T-helper 17 cell (primary cell): ENCODE measurements at places on chromosomes 16 and 17.
A peak's percentile ranks its signal among the peaks of the same experiment; 100 is the strongest.

DNA sequence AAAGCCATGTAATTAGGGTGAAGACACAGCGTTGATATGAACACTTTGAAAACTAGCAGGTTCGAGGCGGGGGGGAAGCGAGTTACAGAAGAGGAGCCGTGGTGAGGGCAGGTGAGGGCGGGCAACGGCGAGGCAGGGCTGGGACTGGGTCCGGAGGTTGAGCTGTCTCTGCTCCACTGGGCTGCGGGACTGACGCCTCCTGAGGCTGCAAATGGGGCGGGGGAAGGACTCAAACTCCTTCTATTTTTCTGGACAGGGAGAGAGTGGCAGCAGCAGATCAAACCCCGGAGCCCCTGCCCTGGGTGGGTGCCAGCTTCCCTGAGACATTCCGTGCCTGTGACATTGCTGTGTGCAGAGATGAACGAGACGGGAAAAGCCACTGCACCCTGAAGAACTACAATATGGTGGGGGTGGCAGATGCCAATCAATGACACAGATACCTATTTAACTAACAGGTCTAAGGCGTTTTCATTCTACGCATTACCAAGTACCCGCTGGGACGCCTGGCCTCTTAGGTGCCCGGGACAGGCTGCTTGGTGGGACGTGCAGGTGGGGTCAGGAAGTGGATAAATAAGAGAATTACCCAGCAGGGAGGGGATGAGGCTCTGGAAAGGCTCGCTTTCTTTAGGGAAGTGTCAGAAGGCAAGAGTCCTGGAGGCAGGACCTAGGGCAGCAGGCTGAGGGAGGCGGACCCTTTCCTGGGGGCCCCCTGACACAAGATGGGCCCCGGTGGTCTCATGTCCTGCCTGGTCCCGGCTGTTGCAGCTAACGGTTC, 30.4 kb downstream of the RPH3AL start:
- no peak for DNase-seq

DNA sequence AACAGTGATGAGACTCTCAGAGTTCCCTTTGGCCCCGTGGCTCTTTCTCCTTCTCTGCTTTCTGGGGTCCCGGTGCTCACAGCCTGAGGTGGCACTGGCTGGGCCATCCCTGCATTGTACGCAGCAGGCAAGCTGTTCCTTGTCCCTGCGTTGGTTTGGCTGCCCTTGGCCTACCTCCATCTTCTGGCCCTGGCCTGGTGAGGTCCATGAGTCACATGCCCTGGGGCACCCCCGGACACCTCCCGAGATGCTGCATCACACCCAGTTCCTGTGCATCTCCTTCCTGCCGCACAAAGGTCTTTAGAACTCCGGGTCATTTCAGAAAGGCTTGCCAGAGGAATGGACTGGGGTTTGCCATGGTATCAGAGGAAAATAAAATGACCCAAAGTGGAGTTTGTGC, 9.5 kb downstream of the SULT1A2 start:
- no peak for DNase-seq

DNA sequence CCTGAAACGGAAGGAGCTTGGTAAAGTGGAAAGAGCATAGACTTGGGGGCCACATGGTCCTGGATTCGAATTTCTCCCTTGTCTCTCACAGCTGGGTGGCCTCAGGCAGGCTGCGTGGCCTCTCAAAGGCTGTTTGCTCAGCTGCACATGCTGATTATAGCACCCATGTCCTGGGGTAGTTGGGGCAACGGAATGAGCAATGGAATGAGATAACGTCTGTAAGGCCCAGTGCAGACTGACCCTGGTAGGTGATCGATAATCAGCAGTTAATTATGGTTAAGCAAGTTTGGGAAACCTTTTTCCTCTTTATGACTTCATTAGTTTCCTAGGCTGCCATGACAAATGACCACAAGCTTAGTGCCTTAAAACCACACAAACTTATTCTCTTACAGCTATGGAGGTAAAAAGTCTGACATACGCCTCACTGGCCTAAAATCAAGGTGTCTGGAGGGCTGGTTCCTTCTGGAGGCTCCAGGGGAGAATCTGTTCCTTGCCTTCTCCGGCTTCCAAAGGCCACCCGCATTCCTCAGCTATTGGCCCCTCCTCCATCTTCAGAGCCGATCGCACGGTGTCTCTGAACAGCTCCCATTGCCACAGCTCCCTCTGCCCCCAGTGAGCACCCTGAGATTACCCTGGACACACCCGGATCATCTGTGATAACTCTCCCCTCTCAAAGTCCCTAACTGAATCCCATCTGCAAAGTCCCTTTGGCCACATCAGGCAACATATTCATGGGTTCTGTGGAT, 294.9 kb upstream of the FOXF1 start:
- no peak for DNase-seq

- DNase-seq, result no peak
Measured at GRCh38 chr17:82435103-82435502, 15.4 kb downstream of the CYBC1 start.

DNA sequence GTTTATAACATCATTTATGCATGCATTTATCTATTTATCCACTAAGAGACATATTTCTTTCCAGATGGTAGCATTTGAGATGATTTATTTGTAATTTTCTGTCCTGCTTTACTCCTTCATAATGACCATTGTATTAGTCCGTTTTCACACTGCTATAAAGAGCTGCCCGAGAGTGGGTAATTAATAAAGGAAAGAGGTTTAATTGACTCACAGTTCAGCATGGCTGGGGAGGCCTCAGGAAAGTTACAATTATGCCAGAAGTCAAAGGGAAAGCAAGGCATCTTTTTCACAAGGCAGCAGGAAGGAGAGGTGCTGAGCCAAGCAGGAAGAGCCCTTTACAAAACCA, 28.6 kb downstream of the TRIM25 start:
- no peak for DNase-seq

GRCh38 chr17:79609049-79609589, 1.7 kb downstream of the RBFOX3 start:
- DNase-seq, result no peak

DNA sequence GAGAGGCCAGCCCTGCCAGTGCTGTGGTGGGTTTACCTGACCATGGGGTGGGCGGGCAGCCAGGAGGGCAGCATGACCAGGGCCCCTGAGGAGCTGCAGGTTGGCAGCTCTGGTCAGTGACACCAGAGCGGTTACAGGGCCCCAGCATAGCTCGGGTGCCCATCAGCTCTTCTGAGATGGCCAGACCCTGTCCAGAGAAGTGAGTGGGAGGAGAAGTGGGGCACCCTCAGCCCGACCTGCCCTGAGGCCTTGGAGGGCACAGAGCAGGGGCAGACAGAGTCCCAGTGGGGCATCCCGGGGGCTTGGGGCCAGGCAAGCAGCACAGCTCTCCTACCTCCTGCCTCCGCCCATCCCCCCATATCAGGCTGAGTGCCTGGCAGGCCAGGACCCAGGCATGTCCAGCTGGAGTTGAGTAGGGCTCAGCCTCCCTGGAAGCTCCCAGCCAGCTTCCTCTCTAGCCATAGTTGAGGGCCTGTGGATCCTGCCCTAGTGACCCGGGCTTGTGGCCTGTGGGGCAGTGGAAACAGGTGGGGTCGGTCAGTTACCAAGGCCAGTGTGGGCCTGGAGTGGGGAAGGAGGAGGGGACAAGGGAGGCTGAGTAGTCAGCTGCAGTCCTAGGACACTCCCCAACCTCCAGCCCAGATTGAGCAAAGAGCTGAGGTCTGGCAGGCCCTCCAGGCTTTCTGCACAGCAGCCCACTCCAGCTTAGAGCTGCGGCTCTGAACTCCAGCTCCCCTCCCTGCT, 83.5 kb downstream of the AMFR start:
- DNase-seq, result no peak

- DNase-seq, result no peak
Measured at GRCh38 chr17:57909551-57909950, 45.7 kb downstream of the CUEDC1 start.

- DNase-seq, result no peak
Measured at GRCh38 chr17:5467416-5467815, 1.4 kb downstream of the DHX33 start.

- no peak for DNase-seq
Measured at GRCh38 chr16:67156143-67156844, 3.4 kb downstream of the TRADD start.

GRCh38 chr17:37092701-37093100, 143.9 kb downstream of the AATF start:
- no peak for DNase-seq

DNA sequence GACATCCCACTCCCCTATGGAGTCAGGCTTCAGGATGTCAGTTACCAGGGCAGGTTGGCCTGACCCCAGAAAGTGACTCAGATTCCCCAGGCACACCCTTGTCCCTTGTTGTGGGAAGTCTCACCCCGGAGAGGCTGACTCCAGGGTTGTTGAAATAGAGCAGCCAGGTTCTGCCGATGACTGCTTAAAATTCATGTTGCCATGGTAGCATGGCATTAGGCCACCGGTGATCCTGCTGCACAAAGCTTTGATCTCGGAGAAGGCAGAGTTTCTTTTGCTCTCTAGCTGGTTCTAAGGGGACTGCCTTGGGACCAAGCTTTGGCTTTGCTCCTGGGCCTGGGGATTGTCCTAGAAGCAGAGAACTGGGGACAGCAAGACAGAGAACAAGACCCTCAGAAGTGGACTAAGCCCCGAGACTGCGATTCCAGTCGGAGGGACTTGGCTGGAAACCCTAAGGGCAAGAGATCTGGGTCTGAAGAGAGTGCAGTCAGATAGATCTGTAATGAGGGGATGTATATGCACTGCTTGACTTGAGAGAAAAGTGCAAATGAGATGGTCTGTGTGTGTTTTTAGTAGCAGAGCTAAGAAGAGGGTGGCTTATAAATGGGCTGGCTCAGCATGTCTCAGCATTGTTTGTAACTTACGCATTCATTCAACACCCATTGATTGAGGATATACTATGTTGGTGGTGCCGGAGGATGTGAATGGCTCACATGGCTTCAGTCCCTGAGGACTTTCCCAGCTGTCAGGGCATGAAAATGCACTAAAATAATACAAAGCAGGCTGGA, 106.9 kb downstream of the RGS9 start:
- no peak for DNase-seq

DNA sequence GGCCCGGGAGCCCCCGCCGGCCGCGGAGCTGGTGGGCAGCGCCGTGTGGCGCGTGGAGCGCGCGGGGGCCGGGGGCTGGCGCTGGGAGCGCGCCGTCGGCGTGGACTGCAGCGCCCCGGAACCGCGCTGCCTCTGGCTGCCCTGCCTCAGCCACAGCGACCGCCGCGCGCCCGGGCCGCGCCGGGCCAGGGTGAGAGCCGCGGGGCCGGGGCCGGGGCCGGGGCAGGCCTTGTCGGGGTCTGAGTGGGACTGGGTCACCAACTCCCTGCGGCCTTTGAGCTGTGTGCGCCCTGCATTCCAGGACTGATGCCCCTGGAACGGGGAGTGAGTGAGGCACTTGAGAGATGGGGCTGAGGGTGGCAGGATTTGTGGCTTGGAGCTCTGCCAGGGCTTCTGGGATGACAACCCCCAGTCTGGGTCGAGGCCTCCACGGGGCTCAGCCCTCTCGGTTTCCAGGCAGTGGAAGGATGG, 25.7 kb downstream of the ARHGAP23 start:
- no peak for DNase-seq

- DNase-seq, result no peak
Measured at GRCh38 chr16:66908116-66908515, 10.6 kb downstream of the CDH16 start.

DNA sequence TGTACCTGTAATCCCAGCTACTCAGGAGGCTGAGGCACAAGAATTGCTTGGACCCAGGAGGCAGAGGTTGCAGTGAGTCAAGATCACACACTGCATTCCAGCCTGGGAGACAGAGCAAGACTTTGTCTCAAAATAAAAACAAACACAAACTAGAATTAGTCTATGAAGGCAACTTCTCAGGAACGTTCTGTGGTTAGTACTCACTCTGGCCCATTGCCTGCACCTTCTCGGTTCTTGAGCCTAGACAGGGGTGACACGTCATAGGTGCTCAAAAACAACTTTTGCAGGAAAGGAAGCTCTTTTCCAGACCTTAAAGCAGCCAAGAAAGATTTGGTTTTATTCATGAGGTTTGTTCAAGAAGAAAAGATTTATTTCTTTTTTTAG, 22.3 kb upstream of the CNOT1 start:
- no peak for DNase-seq

- no peak for DNase-seq
Measured at GRCh38 chr17:37026531-37026869, 77.7 kb downstream of the AATF start.

DNA sequence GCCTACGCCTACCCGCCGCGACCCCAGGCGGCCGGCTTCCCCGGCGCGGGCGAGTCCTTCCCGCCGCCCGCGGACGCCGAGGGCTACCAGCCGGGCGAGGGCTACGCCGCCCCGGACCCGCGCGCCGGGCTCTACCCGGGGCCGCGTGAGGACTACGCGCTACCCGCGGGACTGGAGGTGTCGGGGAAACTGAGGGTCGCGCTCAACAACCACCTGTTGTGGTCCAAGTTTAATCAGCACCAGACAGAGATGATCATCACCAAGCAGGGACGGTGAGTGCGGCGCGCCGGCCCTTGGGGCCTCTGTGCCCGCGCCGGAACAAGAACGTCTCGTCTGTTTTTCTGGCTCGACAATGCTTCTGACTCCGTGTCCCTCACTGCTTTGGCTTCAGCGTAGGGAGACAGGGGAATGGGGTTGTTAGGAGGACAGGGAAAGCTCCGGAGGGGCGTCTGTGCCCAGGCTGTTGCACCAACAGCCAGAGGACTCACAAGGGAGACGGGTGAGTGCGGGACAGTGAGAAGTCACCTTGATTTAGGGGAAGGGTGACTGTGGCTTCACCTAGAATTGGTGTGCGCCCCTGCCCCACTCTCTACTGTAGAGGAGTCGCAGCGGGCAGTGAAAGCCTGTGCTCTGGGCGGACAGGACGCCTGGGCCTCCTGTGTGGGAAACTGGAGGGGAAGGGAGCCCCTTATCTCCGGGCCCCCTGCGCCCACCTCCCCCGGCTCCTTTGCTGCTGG, 806 bp downstream of the TBX21 start:
- DNase-seq, result no peak

- no peak for DNase-seq
Measured at GRCh38 chr17:61744252-61744651, 119.1 kb downstream of the BRIP1 start.

GRCh38 chr16:67685388-67686112, 18.9 kb downstream of the C16orf86 start:
- no peak for DNase-seq

DNA sequence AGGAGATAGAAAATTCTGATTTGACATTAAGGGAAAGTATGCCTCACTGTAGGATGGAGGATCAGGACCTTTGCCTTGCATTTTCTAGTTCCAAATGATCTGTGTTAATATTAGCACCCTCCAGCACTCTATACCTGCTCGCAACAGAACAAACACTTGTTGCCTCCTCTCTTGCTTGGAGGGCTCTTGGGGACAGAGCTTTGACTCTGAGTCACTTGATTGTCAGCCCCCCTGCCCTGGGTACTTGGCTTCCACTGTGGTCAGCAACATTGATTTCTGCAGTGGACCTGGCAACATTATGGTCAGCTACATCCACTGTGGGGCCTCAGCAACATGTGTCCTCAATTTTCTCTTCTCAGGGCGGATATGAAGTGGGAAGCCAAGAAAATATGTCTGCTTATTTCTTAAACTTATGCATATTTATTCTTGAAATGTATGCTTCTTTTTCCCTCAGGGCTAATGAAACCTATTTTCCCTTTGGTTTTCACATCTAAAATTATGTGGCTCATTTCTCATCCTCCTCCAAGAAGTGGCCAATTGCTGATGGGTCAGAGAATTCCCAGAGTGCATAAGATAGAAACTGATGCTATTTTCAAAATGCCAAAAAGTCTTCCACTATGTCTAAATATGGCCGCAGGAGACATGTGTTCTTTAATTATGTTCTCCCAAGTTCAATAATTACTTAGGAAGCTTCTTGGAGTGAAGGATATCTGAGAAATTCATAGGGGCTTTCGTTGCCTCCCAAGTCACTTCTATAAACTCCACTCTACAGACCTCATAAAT, 94.6 kb upstream of the SMIM36 start:
- no peak for DNase-seq

- DNase-seq, result peak; percentile 52
Measured at GRCh38 chr16:23182206-23182678, 303 bp upstream of the SCNN1G start.
